ENCODE measurements at places on chromosomes 7 and 10.

- DNase-seq = no peak
Observed at GRCh38 chr7:91041901-91042484, 222.2 kb upstream of the FZD1 start.

GRCh38 chr10:76353237-76353851 lies 921.9 kb downstream of the LRMDA start:
- DNase-seq = no peak

- no peak for DNase-seq
Observed at GRCh38 chr10:128642023-128642422, 515.8 kb upstream of the MKI67 start.

DNA sequence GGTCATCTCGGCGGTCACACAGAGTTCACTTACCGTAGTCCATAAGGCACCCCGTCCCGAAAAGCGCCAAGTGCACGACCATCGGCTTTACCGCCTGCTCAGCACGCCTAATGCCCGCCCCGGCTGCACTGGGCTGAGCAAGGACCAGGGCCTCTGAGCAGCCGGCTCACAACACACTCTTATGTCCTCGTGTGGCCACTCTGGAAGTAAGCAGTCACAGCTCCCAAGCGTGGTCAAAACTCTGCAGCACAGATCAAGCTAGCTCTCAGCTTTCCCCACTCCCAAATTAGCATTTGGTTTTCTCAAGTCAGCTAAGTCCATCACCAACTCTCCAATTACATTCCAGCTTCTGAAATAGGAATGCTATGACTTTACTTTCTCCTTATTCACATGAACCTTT lies 57.7 kb downstream of the MAD1L1 start:
- no peak for DNase-seq

GRCh38 chr7:112116894-112117293 lies 89.3 kb downstream of the DOCK4 start:
- no peak for DNase-seq

GRCh38 chr10:44478876-44479705 lies 94.2 kb upstream of the CXCL12 start:
- DNase-seq = no peak

GRCh38 chr7:142885311-142886230 lies at the start of gene TRPV6:
Gene TRPV6 (minus strand): TSS chr7:142885745.
- DNase-seq = no peak

DNA sequence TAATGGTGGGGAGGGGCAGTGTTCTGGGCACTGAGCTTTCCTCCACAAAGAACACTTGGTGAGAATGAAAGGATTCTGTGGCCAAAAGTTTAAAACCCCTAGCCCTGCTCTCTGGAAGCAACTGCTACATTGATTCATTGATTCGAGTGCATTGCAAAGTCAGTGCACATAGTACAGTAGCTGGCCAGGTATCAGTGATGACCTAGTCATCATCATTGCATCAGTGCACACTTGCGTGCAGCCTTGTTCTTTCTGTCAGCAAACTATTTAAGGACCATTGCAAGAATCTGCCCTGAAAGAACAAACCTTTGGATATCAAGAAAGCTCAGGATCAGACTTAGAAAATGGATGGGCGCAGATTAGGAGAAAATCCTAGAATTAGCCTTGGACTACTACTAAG lies 47.4 kb downstream of the CUL1 start:
- DNase-seq = no peak

DNA sequence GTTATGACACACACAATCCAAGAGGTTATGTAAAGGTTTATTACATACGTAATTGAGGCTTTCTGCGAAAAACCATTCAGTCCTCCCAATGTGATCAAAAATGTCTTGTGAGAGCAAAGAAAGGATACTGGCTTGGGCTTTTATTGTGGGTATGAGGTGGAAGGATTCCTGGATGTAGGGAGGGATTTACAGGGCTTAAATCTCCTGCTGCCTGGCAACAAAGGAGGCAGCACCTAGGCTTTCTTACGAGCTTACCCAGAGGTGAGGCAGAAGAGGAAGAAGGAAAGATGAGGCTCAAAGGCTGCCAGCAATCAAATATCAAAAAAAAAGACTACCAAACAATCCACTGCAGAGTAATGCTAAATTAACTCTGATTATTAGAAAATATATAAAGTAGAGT lies 1149.5 kb upstream of the POT1 start:
- peak; percentile 11 for DNase-seq

DNA sequence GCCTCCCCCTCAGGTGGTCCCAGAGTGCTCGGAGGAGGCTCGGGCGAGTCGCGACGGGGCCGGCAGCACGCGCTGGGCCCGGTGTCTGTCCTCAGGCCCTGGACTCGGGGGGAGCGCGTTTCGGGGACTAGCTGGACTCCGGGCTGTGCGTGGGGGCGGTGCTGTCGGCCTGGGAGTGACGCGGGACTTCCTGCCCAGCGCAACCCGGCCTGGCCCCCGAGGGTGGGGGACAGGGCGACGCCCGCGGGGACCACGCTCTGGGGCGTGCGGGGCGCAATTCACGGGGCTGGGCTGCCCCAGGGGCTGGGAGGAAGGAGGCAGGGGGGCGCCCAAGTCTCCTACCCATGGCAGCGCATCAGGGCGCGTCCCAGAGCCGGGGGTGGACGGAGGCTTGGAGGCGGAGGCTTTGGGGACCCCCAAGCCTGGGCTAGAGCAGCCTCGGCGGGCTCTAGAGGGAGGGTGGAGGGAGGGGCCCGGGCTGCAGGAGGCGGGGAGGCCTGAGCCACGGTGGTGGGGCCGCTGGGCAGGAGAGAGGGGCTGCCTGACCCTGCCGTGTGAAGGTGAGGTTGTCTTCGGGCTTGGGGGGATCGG lies 2.3 kb upstream of the VENTX start:
- DNase-seq = no peak

- DNase-seq = no peak
Observed at GRCh38 chr7:133522501-133522900, 269.6 kb downstream of the EXOC4 start.

DNA sequence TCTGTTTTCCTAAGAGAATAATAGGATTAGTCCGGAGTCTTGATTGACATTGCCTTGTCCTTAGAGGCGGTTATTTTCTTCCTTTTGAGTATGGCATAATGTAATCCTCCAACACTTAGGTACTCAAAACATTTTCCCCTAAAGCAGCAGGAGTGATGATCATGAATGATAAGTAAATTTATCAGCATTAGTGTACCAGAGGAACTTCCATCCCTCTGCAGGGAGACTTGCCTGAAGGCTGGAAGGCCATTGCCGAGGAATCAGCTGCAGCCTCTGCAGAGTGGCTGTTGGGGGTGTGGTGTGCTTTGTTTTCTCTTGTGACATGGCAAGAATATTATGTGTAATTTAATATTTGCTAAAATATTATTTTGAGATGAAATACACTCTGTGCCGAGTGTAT lies 56.8 kb downstream of the RAB11FIP2 start:
- DNase-seq = no peak

GRCh38 chr10:86721232-86721631 lies 35.2 kb upstream of the BMPR1A start:
- no peak for DNase-seq

DNA sequence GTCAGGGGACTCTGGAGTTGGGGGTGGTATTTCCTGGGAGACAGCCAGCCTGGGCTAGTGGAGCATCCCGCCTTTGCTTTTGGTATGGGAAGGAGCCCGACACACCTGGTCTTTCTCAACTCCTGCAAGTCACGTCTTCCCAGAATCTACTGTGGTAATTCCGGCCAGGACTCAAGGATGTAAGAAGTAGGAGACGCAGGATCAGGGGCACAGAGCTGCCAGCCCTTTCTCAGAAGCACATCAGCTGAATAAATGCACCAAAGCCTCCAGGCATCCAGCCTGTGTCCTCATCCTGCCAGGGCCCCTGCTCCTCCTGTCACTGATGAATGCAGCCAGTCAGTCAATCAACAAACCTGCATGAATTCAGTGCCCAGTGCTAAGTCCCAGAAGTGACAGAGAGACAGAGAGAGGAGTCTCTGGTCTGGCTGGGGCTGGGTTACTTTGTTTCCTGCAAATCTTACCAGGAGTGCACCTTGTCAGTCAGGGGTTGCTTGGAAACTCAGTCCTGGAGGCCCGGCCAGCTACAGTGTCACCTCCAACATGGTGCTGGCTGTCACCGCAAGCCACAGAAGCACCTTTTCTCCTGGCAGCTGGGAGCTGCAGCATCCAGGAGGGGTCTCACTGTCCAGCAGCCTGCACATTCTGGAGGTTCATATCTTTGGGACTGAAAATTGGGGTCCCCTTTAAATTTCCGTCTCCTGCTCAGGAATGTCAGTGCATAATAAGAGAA lies 101.8 kb downstream of the PTPRE start:
- DNase-seq = no peak

DNA sequence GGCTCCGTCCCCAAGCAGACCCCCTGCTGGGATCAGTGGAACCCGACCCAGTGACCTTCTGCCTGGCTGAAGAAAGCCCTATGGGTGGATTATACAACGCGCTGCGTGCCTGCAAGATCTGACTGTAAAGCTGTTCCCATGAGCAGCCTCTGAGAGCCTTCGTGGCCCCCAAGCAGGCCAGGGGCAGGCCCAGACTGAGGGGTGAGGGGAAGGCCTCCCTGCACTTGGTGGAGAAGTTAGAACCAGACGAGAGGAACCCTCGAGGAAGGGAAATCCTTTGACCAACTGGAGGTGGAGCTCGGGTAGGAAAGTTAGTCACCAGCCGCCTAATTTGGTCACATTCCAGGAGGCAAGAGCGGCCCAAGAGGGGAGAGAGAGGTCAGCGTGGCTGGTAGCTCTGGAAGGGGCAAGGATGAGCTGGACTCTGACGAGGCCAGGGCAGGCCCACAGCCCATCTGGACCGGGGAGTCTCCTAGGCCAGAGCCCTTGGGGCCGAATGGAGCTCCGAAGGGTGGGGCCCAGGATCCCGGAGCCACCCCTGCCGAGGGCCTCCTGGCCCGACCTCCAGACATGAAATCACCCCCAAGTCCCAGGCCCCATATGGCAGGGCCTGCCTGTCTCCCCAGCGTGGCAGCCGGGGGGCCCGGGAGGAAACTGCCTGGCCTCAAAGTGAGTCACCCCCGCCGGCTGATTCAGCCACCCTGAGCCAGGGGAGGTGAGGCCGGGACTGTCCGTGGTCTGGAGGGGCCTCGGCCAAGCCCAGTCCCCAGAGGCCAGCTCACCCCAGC lies 23.3 kb upstream of the PDGFA start:
- DNase-seq = peak; percentile 39

DNA sequence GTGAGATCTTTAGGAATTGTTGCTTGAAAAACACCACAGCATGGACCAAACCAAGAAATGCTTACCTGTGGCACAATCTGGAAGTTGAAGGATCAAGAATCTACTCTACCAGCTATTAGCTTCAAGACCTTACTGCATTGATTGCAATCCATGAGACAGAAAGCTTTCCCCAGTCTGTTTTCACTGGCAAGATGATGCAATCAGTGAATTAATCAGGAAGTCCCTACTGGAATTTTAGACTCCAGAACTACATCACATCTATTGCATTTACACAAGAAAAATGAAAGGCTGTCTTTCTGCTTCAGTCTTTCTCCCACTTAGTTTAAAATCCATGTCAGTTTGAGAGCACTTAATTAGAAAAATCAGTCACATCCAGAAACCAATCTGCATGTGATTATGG lies 191.7 kb downstream of the TFEC start:
- no peak for DNase-seq

DNA sequence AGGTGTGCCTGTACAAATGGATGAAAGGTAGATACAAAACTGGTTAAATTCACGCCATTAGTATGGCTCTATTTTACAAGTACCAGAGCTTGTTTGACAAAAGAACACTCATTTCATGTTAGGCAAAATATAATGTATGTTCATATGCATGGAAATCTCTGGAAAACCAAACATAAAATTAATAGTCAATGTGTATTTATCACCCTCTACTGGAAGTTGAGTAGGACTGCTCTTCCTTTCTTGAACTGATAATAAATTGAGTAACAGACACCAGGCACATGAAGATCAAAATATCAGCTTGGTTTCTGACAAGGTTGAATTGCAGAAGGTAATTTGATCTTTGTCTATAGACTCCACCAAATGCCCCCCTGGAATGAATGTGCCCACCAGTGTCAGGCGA lies 19.8 kb upstream of the AKR1B1 start:
- no peak for DNase-seq

- DNase-seq = no peak
Observed at GRCh38 chr7:108568801-108569380, 615 bp downstream of the THAP5 start.

DNA sequence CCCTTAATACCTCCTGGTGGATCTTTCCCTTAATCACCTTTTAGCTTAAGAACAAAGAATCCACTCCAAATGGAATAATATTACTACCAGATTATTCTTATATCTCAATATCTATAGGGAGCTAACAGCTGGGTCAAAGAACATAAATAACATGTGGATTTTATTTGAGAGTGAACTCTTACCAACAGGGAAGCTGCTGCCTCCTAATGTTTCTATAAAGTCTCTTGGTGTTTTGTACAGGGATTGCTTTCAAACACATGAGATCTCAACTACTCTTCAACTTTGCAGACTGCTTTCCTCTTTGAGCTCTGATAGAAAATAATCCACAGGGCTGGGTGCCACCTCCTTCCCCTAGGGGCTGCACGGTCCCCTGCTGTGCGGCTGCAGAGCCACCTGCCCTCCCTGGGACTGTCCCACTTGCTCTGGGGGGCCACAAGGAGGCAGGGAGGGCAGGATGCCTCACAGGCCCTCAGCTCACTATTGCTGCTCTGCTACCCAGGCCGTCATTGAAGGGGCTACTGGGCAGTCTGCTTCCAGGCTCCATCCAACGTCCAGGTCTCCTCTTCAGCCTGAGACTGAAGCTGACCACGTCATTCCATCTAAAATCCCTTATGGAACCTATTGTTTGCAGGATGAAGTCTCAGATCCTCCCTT lies 191.2 kb downstream of the CXCL12 start:
- no peak for DNase-seq

- no peak for DNase-seq
Observed at GRCh38 chr7:149291781-149292461, 29.9 kb downstream of the ZNF783 start.

DNA sequence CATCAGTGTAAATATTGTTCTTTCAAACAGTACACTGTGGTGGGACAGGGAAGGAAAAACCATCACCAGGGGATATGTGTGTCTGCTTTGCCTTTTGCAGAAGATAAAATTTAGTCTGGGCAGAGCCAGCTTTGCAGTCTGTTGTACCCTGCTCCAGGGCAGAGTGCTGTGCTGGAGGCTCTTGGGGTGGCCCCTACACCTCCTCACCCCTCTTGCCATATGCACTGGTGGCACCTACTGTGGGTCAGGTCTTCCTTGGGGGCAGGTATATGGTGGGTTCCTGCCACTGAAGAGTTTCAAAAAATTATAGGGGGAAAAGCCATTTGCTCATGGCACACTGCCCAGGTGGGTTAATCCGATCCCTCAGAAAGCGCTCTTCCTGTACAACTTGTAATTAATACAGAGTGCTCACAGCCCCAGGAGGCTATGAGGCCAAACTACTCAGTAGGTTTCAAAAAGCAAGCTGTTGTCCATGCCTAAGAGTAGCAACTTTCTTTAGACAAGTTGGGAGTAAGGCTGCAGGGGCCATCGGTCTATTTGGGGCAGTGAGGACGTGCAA lies 112.7 kb upstream of the BMPER start:
- no peak for DNase-seq

GRCh38 chr7:2641406-2642393 lies 9.9 kb downstream of the TTYH3 start:
- peak; percentile 88 for DNase-seq

DNA sequence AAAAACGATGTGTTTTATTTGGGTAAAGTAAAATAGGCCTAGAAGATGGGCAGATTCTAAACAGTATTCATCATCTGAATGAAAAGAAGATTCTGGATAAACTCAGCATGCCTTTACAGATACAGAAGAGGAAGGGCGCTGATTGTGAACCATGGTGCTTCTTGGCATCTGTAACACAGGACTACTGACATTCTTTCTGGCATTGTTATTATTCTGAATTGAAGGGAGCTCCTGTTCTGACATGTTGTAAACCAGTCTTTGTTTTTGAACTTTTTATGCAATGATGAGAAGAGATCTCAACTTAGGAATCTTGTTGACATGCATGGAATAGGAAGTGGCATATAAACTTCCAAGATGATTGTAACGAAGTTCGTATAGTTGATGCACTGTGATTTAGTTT lies 13.5 kb downstream of the RPA3 start:
- no peak for DNase-seq

Measured in neuronal stem cell (in vitro differentiated cells).